ENCODE measurements at places on chromosomes 7 and 10. TPM values are rescaled to one million over a fixed set of nuclear protein-coding genes. Genes with fewer than 3 reads are reported as not detected.

The ATRNL1 gene
- polyA plus RNA-seq: 24.1 TPM

The AKR1C4 gene
- polyA plus RNA-seq: not detected

The CPA5 gene
- polyA plus RNA-seq: 0.08 TPM

The MCM10 gene
- 11.8 TPM for polyA plus RNA-seq

- no peak for DNase-seq
These were observed 163.3 kb downstream of the MAD1L1 start for GRCh38 chr7:2069472-2069860.

GRCh38 chr7:77309714-77310220 is 106.4 kb downstream of the GSAP start:
- no peak for DNase-seq

- no peak for DNase-seq
These were observed 120.4 kb downstream of the SH2D4B start for GRCh38 chr10:80658068-80658467.

DNA sequence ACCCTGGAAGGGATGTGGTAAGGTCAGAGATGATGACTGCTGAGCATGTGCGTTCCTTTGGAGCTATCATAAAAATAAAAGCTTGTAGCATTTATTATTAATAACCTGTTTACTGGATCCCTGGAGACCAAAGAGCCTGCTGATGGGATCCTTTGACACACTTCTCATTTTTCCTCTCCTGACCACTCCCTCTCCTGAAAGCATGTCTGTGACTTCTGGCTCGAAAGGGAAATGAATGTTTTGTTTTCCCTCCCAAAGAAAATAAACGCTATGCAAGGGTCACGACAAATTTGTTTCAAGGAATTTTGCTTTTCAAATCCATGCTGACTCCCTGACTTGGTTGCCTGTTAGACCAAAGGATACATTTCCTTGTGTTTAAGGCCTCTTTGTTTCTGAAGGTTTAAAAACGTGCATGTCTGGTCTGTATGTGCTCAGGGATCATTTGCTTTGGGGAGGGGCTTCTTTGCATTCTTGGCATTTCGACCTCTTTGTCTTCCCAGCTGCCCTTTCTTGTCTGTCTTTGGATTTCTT is 185.1 kb upstream of the AGK start:
- no peak for DNase-seq

DNA sequence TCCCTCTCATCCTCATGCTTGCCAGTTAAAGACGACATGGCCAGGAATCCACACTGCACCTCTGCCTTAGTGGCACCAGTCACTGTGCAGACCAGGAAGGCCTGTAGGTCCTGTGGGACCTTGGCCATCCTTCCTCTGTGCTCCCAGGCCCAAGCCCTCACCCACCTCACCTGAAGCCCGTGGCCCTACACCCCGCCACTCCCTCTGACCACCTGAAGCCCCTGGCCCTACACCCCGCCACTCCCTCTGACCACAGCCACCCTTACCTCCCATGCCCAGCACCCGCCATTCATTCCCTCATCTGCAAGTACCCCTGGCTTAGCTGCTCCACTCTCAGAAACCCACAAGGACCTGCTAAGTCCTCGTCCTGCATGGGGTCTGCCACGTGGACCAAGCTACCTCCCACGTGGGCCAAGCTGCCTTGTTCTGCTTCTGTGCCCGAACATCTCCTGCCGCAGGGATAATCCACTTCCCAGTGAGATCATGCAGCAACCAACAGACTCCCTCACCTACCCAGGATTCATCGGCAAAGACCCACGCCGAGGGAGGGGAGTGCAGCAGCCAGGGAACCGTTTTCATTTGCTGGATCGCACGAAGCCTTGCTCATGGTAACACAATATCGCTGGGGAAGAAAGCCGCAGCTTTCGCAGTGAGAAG is 151.2 kb downstream of the TCERG1L start:
- DNase-seq: no peak

DNA sequence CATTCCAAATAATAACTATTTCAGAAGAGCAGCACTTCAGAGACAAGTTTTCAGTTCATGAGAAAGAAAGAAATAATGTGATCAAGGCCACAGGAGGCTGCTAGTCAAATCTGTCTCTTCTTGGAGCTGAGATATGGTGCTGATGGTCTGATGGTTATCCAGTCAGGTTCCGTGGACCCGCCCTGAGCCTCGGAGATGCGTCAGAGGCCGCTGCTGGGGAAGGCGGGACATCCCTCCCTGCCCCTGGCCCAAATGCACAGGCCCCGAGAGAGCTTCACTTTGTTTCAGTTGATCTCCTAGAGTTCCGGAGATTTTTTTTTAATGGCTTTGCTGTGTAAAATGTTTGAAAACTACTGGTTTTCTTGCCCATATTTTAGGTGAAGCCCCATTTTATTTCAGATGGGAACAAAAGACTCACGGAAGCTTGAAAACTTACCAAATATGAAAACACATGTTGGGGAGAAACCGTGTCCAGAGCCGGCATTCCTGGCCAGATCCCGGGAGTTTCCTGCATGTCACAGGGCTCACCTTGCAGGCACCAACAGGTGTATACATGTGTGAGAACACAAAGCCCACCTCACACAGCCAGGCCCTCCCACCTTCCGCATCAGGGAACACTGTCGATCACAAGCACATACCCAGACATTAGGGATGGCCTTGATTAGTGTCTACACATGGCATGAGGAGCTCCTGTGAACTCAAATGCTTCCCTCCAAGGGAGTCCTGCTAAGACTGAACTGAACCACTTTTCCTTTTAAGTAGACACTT is 499.0 kb downstream of the TCERG1L start:
- no peak for DNase-seq

GRCh38 chr7:151038951-151039849 is 9.1 kb upstream of the ASIC3 start:
- DNase-seq: no peak

DNA sequence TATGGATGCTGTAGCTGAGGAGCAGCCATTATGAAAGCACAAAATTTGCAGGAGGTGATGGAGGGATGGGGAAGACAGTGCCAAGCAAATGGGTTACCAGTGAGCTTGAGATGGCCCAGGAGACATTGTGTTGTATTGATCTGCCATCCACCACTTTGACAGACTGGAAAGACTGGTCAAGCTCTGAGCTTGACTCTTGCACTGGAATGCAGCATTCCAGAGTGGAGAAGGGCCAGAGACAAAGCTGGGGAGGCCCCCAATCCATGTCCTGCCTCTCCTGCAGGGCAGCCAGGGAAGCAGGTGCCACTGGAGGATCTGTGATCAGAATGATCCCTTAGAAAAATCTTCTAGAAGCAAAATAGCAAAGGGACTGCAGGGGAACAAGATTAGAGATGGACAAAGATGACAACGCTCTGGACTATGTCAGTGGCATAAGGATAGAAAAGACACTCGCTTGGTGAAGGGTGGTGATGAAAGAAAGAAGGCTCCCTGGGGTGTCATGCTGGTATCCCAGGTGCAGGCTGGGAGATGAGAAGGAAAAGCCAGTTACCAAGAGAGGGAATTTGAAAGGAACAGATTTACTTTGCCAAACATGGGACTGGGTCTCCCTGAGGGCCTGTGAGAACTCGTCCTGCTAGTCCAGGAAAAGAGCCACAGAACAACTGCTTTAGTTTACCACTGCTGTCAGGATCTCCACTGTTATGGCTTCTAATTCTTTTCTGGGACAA is 5.0 kb downstream of the GSDME start:
- no peak for DNase-seq

GRCh38 chr10:37269554-37270256 is 144.3 kb downstream of the ANKRD30A start:
- DNase-seq: no peak

Data from left renal cortex interstitium (tissue), 4 donors.